ENCODE measurements at places on chromosomes 7 and 10.

- peak; percentile 83 for DNase-seq
Observed at GRCh38 chr10:122062831-122063674, 74.1 kb downstream of the TACC2 start.

- no peak for DNase-seq
Observed at GRCh38 chr7:54880326-54880989, 121.4 kb upstream of the SEC61G start.

GRCh38 chr10:529468-530230 is 159.8 kb downstream of the DIP2C start:
- peak; percentile 45 for DNase-seq

GRCh38 chr10:122550983-122551382 is 9.6 kb upstream of the DMBT1 start:
- no peak for DNase-seq

GRCh38 chr7:39686261-39686924 is 63.0 kb downstream of the RALA start:
- DNase-seq, result no peak

DNA sequence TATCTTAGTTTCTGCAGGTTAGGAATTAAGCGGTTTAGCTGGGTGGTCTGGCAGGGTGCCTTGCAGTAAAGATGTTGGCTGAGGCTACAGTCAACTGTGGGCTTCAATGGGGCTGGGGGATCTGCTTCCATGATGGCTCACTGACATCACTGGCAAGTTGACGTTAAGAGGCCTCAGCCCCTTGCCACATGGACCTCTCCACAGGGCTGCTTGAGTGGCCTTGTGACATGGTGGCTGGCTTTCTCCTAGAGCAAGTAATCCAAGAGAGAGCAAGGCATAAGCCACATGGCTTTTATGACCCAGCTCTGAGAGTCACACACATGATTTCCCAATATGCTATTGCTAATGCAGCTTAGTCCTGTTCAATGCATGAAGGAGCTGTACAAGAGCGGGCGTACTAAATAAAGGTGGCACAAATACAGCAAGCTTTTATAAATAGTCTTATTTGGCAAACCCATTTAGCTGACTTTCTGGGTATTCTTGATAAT is 109.1 kb downstream of the SEPTIN7 start:
- no peak for DNase-seq

- DNase-seq, result no peak
Observed at GRCh38 chr7:23893942-23894891, 184.2 kb downstream of the STK31 start.

DNA sequence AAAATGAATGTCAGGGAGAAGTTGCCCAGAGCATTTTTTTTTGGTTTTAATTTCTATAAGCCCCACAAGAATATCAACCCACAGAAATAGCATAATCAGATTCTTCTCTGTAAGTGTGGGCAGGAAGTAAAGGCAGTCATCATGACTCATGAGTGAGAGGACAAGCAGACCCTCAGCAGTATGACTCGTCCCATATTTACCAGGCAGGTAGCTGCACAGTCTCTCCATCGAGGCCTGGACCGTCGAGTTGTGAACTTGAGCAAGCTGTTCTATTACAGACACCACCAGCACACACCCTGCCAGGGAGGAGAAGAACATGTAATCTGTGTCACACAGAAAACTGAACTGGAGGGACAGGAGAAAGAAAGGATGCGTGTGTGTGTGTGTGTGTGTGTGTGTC is 37.8 kb downstream of the AOAH start:
- no peak for DNase-seq

GRCh38 chr10:49647554-49647953 is 31.9 kb upstream of the C10orf53 start:
- DNase-seq, result no peak

GRCh38 chr7:144731661-144732351 is 104.0 kb downstream of the TPK1 start:
- no peak for DNase-seq

GRCh38 chr10:111646021-111646420 is 537.5 kb downstream of the GPAM start:
- no peak for DNase-seq

DNA sequence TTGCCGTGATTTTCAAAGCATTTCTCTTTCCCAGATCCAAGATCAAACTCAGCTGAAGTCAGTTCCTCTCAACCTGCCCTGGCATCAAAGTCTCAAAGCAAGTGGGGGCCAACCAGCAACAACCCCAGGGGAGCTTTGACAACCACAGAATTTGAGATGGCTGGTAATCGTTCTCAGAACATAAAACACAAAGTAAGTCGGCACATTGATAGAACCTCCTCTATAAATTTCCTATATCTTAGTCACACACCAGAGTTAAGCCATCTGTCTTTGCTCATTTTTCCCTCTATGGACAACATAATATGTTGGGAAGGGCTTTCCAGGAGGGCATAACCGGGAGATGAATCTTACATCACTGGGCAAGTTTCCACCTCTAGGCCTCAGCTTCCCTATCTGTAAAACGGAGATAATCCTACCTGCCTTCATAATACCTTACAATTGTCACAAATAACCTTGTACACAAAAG is 1.2 kb upstream of the DNAJC9 start:
- no peak for DNase-seq

DNA sequence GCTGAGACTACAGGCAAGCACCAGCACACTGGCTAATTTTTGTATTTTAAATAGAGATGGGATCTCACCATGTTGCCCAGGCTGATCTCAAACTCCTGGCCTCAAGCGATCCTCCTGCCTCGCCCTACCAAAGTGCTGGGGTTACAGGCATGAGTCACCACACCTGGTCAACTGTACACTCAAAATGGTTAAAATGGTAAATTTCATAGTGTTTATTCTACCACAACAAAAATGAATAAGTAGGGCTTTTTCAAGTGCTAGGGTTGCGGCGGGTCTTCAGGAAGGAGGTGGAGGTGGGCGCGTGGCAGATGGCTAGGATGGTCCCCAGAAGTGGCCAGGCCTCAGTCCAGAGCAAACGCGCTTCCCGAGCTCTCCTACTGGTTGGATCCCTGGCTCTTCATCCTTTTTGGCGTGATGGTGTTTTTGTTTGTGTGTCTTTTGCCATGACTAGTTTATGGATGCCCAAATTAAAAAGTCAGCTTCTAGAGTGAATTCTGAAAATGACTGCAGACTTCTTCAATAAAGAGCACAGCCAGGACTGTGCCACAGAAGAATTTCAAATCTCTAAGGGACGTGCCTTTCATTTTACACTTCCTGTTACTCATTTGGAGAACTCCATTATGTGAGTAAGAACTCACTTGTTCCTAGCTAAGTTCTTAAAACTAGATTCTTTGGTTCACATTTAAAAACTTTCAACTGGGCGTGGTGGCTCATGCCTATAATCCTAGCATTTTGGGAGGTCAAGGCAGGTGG is 73.9 kb downstream of the TMEM130 start:
- DNase-seq, result no peak

DNA sequence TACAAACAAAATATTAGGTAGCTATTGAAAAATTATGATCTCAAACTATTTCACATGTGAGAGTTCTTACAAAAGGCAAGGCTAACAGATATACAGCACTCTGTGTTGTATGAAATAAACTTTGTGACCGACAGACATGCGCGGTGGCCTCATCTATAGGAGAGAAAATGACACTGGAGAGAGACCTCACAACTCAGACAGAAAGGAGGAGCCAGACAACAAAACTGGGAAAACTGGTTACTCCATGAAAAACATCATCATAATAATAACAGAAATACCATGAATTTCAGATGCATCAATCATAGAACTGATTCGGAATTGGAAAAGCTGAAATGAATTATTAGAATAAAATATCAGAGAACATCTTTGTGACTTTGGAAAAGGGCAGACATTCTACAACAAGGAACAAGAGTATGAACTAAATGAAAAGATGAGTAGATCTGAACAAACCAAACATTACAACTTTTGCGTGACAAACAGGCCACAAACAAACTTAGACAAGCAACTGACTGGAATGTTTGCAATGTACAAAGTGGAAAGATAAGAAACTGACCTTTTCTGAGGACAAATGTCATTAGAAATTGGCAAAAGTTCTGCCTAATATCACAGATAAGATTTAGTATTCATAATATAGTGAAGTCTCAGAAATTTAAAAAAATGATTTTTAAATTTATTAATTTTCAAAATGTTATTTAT is 69.3 kb downstream of the TNS3 start:
- DNase-seq, result no peak

GRCh38 chr7:45642044-45642443 is 67.9 kb downstream of the ADCY1 start:
- no peak for DNase-seq

DNA sequence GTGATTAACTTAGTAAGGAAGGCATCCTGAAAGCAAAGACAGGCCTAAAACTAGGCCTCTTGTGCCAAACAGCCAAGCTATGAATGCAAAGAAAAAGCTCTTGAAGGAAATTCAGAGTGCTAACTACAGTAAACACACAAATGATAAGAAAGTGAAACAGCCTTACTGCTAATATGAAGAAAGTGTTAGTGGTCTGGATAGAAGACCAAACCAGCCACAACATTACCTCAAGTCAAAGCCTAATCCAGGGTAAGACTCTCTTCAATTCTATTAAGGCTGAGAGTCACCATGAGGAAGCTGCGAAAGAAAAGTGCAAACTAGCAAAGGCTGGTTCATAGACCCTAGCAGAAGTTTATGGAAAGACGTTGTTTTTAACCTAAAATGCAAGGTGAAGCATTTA is 66.0 kb downstream of the IPMK start:
- no peak for DNase-seq

- no peak for DNase-seq
Observed at GRCh38 chr7:99272476-99273045, at the start of gene MYH16. Gene MYH16 (plus strand): TSS chr7:99272839.

DNA sequence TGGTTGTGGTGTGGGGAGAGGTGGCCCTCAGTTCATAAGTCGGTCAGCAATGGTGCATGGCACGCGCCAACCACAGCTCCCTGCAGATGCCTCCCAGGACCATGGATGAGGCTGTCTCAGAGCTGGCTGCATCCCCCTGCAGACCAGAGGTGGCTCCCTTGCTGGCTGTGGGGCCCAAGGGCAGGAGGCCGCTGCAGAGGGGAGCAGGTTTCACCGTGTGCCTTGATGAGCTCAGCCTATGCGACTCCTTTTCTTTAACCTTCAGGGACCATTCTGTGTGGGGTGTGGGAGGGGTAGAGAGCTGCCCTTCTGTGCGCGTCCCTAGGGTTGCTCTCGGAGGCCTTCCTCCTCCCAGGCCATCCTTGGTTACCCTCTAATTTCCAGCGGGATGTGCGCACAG is 152.4 kb downstream of the ACTR3B start:
- no peak for DNase-seq

- DNase-seq, result no peak
Observed at GRCh38 chr10:103284170-103284569, 7.2 kb downstream of the INA start.

DNA sequence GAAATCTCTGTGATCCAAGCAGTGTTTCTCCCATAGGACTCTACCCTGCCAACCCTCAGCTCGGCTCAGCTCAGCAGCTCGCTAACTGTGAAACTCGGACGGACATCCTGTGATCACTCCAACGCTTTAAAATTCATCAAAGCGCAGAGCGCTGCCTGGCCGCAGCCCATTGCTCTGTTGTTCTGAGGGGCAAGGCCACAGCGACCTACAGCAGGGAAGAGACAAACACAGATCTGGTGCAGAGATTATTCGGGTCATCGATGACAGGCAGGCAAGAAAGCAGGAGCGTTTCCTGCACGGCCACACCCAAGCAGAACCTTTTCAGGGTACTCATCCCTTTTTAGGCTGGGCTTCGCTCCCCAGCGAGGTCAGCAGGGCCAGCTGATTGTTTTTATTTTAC is 72.1 kb downstream of the INSIG1 start:
- no peak for DNase-seq

- DNase-seq, result no peak
Observed at GRCh38 chr7:133789974-133790373, 337.2 kb upstream of the LRGUK start.

GRCh38 chr10:26647602-26648244 is 49.8 kb upstream of the PDSS1 start:
- no peak for DNase-seq

DNA sequence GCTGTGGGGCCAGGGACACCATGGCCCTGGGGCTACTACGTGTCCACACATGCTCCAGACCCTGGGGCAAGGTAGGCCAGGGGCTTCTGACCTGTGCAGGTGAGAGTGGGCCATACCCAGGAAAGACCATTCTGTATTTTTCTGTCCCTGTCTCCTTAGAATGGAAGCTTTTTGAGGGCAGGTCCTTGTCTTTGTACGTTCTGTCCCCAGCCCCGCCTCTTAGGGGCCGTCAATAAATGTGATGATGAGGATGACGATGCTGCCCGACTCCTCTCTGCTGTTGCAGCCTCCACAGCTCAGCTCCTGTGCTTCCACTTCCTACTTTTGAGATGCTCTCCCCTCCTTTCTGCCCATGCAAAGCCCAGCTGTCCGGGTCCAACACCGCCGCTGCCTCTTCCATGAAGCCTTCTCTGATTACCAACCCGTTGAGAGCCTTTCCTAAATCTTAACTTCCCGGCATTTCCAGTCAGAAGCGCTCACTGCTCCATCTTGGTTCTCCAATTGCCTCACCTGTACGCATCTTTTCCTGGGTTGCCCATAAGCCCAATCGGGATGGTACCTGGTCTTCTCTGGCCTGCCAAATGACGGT is 4.3 kb downstream of the VPS37D start:
- no peak for DNase-seq

GRCh38 chr7:100010901-100011300 is 4.5 kb upstream of the ZKSCAN1 start:
- no peak for DNase-seq

- DNase-seq, result no peak
Observed at GRCh38 chr7:11297764-11298163, 324.1 kb downstream of the PHF14 start.

- DNase-seq, result no peak
Observed at GRCh38 chr10:73459683-73460314, 26.4 kb upstream of the MSS51 start.

DNA sequence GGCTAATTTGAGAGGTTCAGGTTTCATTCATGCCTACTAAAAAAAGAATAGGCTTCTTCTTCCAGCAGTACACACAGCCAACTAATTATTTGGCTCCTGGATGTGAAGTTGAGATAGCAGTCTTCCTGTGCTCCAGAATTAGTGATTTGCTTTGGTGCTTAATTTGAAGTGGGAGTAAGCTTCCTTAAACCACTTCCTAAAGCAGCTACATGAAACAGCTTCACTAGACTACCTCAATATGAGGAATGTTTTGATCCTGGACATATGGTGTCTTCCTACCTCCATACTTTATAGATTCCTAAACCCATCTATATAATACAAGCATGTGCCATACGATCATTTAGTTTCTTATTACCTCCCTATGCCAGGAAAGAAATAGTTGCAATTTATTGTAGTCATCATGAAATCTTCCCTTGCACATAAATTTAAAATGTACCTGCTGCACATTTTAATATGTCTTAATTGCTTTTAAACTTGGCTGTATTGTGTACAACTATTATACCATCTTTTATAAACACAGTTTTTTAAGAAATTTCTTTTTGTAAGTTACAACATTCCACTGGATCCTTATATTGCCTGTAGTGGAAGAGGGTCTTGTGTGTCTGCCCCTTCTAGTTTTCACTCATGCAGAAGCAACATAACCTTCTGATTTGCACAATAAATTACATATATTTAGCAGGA is 8.6 kb downstream of the VIM start:
- no peak for DNase-seq
